Activated T-cell treated with anti-CD3 and anti-CD28 coated beads, Interleukin-2, amount 50 U/mL, for 24 hours (primary cell): ENCODE measurements at places on chromosomes 1 and 21.

DNA sequence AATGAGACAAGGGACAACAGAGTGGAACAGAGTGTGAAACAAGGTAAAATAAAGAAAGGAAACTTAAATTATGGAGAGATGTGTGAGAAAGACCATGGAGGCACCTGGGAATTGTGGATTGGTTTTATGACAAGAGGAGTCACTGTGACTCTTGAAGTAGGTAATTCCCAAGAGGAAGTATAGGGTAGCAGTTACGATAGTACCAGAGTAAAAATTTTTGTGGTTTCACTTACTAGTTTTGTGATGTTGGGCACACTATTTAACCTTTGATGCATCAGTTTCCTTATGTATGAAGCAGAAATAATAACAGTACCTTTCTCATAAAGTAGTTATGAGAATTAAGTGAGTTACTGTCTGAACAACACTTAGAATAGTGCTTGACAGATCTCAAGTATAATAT lies 267.9 kb upstream of the DPYD start:
- no peak for DNase-seq

DNA sequence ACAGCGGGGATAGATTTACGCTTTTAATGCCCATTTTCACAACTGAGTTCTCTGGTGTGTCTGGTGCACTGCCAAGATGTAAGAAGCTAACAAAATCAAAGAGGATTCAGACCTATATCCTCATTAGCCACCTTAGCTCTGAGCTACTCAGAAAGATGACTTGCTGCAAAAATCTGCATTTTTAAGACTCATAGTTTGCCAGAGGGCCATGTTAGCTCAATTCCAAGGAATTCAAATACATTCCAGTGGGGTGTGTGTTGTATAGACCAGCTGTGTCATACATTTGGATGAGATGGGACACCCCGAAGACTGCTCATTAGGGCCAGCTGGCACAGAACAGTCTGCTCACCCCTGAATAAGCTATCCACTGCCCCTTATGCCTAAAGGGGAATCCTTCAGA lies 8.9 kb downstream of the DENND2D start:
- no peak for DNase-seq

DNA sequence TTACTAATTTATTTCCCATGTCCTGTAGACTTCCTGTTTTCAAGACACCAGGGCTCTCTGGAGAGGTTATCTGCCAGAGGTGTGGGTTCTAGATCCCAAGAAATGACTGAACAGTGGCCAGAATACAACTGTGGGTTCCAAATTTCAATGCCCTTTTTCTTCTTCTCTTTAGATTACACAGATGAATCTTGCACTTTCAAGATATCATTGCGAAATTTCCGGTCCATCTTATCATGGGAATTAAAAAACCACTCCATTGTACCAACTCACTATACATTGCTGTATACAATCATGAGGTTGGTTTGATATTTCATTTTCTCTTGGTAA lies 15.0 kb downstream of the IFNAR2 start:
- DNase-seq, result no peak

- DNase-seq, result no peak
Observed at GRCh38 chr1:209302779-209303568, 280.5 kb upstream of the CAMK1G start.

DNA sequence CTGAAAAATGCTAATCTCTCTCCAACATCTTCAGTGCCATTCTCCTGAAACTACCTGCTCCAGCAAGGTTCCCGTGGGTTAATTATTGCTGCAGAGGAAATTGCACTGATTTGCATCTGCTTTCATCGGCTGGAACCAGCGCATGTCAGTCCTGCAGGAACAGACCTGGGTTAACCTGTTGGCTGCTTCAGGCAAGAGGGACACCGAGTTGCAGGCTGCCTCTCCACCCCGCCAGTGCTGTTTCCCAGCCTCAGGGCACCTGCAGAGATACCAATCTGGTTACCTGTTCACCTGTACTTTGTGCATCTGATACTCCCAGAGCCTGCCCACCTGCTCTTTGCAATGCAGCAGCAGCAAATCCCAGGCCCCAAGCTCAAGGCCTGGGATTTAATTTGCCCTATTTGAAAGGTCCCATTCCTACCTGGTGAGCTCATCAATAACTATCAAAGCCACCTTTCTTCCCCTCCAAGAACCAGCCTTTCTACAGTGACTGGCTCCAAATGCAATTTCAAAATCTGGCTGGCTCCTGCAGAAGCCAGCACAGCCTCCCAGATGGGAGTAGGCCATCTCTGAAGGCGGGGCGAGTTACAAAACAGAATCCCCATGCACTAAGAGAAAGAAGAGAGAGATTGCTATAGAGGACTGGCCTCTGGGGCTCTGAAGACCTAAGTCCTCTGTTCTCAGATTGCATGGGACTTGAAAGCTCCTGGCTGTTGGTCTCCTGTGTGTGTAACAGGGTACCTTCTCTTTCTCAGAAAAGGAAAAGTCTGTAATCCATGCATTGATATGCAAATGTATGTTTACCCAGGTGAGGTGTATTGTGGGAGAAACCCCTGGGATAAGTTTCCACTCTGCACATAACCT lies 67.8 kb downstream of the TOMM20 start:
- no peak for DNase-seq

DNA sequence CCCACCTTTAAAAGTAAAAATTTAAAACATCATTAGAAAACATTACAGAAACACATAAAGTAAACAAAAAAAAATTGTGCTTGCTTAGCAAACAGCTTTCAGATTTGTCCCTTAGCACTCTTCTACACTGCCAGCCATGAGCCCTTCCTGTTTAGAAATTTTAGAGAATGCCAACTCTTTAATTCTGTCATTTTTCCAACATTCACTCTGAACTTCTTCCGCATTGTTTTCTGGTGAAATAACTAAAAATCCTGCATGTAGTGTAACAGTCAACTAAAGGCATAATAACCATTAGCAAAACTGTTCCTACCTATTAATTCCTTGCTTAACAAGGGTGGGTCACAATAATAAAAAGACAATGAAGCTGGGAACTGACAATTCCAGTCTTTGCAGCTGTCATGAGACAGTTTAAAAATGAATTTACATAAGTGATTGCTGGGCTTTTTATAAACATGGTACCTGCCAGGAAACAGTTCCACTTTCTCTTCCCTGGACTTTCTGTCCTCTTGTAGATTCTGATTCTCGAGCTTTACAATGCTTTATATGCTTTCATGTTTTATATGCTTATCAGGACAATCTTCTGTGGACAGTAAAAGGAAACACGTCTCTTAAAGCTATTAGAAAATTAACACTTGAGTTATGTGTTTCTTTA lies 19.0 kb downstream of the GNG12 start:
- no peak for DNase-seq

DNA sequence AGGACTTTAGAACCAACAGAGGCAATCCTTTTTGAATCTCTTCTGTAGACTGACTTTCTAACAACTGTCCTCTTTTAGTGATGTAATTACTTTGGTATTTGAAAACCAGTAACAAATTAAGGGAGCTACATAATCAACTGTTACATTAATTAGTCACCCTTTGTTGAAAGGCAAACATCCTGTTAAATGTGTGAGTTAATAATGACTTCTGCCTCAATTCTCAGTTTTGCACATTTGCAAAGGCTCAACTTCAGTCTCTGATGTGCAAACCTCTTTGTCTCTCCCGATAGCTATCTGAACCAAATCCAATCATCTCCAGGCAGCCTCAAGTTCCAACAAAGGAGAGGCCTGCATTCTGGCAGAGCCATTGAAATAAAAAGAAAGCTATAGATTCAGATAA lies 135.4 kb upstream of the C8B start:
- no peak for DNase-seq

DNA sequence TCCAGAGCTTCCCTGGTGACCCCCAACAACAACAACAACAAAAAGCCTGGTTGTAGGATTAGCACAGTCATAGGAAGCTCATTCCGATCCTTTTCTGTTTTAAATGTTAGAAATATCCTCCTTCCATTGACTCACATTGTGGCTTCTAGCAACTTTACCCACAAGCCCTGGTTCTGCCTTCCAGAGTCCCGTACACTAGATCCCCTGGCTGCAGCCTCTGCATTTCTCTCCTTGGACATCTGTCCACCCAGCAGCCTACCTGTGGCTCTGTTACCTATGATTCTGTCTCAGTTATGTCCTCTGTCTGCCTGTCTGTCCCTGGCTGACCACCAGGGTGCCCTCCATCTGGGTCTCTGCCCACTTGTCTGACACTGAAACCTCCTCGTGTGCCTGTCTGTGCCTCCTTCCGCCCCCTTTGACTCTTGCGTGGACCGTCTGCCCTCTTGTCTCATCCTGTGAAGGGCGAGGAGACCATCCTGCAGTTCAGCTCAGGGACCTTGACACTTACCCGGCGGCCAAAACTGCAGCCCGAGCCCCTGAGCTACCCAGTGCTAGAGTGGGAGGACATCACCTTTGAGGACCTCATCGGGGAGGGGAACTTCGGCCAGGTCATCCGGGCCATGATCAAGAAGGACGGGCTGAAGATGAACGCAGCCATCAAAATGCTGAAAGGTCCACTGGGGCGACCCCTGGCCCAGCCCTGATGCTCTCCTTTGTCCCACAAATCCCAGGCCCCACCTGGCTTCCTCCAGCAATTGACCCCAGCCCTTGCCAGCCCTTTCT lies 16.1 kb downstream of the TIE1 start:
- DNase-seq, result no peak

DNA sequence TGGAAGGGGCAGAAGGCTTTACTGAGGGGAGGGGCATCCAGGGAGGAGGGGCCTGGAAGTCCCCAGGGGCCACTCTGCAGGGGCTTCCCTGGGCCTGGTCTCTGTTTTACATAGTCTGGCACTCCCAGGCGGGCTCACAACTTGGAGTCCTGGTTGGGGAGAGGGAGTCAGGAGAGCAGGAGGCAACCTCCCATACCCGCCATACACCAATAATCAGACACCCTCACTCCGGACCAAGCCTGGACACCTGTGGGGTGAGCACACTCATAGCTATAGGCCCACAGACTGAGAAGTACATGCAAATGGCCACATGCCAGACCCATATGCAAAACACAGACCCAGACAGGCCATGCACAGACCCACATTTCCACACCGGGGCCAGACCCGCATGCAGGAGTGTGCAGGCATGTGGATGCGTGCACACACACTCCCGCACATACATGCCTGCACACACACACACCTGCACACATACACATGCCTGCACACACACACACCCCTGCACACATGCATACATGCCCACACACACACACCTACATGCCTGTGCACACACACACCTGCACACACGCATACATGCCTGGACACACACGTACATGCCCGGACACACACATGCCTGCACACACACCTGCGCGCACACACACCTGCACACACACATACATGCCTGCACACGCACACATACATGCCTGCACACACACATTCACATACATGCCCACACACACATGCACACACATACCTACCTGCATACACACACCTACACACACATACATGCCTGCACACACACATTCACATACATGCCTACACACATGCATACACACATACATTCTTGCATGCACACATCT lies 89.5 kb upstream of the RUNX3 start:
- DNase-seq, result no peak

GRCh38 chr1:60423146-60423780 lies 349.7 kb upstream of the C1orf87 start:
- no peak for DNase-seq

- DNase-seq, result no peak
Observed at GRCh38 chr21:26136671-26137070, 33.9 kb downstream of the APP start.

- no peak for DNase-seq
Observed at GRCh38 chr1:248894837-248895236, 11.2 kb upstream of the PGBD2 start.

DNA sequence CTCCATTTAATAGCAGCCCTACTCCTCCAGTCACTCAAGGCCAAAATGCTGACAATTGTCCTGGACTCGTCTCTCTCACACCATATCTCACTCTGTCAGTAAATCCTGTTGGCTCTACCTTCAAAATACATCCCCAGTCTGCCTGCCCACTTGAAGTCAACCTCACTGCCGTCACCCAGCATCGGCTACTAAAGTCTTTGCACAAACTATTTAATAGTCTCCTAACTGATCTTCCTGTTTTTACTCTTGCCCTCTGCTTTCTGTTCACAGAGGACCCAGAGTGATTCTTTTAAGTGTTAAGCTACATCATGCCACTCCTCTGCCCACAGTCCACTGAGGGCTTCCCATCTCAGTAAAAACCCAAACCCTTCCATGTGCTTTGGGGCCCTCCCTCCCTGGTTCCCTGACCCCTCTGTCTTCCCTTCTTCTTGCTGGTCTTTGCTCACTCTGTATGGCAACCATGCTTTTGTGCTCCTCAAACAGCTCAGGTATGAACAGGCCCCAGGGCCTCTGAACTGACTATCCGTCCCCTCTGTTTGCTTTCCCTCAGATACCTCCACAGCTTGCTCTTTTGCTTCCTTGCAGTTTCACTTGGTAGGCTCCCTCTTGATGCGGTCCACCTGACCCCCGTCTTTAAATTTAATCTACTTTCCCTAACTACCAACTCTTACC lies 19.0 kb downstream of the RNASEL start:
- DNase-seq, result no peak

DNA sequence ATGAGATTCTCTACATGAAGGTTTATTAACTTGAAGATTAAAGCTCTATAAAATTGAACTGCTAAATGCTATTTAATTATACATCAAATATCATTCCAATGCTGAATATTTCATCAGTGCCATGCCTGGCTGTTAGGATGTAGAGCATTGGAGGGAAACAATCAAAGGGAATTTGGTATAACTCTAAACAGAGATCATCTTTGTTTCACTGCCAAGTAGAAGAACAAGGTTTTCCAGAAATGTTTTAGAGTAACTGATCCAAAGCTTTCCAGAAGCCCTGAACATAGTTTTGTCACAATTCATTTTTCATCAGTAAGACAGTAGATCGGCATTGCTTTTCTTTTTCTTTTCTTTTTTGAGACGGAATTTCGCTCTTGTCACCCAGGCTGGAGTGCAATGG lies 5.9 kb upstream of the DSTYK start:
- DNase-seq, result no peak

- no peak for DNase-seq
Observed at GRCh38 chr1:91784191-91784590, 101.8 kb downstream of the TGFBR3 start.

DNA sequence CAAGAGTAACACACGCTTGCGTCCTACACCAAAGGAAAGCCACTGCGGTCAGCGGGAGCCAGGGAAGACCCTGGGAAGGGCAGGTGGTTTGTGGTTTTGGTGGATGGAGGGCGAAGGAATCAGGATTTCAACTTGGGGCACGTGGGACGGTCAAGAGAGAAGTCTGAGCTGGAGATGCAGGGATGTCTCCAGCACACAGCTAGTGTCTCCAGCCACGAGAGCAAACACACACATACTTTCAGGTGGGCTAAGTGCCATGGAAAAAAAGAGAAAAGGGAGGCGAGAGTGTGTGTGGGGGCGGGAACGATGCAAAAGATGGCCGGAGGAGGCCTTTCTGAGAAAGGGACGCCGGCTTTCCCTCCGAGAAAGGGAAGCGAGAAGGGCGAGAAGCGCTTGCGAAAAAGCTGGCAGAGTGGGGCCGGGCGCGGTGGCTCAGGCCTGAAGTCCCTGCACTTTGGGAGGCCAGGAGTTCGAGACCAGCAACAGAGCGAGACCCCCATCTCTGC lies 1.4 kb upstream of the SRRM1 start:
- peak; percentile 65 for DNase-seq
